ENCODE measurements at places on chromosomes 5 and 9. TPM values are rescaled to one million over a fixed set of nuclear protein-coding genes. Genes with fewer than 3 reads are reported as not detected.

DNA sequence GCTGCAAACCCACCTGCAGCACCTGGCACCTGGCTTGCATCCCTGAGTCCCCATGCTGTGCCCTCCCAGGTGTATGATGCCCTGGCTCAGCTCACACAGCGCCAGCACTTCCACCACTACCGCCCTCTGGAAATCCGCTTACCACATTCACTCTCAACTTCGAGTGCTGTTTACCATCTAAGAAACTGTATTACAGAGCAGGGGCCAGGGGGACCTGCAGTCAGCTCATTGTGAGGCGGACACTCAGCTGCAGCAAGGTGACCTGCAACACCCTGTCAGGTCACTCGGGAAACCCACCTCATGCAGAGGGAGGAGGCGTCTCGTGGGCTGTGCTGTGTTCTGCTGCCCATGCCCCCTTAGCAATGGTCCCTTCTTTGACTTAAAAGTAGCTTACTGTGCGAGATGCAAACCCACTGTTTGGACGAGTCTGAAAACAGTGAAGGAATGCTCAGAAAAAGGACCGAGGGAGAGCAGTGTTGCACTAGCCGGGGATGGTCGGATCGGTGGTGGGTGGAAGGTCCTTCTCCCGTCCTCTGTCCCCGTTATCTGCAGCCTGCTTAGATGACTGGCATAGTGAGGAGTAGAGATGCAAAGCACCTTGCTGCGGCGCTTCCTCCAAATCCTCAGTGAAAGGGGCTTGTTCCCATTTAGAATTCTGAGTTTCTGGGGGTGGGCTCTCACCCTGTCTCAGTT, 55.2 kb upstream of the CTSL start:
- DNase-seq: no peak

ANKRD18B gene
- 12.3 TPM for total RNA-seq

GRCh38 chr5:9533562-9534364, 12.1 kb downstream of the SEMA5A start:
- no peak for DNase-seq

GRCh38 chr9:79578891-79579290, 7.1 kb downstream of the TLE4 start:
- DNase-seq: no peak

GRCh38 chr9:91085517-91086291, 276.0 kb downstream of the AUH start:
- no peak for DNase-seq

CKMT2 gene
- total RNA-seq: 6.6 TPM

DNA sequence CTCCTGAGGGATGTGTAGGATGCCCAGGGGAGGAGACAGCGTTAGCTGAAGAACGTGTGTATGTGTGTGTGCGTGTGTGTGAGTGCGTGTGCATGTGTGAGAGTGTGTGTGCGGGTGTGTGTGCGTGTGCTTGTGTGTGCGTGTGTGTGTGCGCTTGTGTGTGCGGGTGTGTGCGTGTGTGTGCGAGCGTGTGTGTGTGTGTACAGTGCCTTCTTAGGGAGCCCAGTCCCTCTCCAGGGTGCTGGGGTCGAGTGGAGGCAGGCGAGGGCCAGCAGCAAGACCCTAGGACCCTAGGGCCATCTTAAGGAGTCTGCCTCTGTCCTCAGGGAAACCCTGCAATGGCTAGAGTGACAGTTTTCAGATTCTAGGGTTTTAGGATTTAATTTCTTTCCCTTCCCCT, 26.0 kb upstream of the STXBP1 start:
- no peak for DNase-seq

DNA sequence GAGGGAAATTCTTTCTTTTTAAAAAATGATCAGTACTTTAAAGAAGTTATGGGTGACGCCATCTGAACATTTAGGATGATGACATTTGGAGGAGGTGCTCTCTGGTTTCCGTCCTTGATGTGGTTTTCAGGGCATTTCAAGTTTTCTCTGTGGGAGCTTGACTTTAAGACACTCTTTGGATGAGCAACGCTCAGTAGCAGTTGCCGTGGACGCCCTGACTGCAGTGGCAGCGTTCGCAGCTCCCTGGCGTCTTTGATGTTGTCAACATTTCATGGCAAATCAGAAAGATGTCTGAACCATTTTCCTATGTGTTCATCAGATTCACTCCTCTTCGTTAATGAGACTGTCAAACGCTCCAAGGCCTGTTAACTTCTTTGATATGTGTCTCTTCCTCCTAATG, 86.1 kb downstream of the ZNF354C start:
- DNase-seq: no peak

IL4 gene
- total RNA-seq: not detected

DNA sequence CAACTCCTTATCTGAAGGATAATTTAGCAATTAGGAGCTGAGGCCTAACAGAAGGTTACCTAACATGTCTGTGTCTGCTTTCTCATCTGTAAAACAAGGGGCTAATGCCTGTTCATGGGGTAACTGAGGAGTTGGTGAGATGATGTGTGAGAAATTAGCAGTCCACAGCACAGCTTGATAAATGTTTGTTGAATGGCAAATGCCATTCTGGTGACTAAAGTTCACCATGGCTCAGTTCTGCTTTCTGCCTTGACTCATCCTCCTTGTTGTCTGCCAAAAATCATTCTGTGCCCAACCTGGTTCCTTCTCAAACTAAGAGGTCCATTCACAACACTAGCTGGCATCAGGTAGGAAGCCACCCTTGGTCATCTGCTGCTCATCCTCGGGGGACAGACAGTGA, 552.0 kb upstream of the KLF4 start:
- no peak for DNase-seq

- no peak for DNase-seq
Observed at GRCh38 chr5:90131383-90132133, 278.0 kb downstream of the CETN3 start.

DNA sequence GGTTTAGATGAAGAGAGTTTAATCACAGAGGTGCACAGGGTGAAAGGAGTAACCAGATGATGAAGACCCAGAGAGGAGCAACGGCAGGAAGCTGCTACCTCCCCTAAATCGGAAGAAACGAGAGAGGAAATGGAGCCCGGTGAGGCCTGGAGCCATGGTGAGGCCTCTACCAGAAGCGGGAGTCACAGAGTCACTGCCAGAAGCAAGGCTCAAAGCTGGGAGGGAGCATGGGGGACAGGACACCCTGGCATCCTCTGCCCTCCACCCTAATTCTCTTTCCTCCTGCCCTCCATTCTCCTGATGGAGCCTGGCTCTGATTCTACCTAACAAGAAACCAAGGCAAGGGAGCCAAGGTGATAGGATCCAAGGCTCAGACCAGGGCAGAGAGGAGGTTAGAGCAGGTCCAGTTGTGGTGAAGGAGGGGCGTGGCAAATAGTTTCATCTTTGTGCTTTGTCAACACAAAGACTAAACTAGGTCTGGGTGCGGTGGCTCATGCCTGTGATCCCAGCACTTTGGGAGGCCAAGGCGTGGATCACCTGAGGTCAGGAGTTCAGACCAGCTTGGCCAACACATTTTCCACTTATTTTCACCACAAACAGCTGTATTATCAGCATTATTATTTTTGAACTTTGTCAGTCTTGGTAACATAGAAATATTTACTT, 134.4 kb upstream of the RAI14 start:
- DNase-seq: no peak

RBM18 gene
- 25.0 TPM for total RNA-seq

PCDHB10 gene
- 2.5 TPM for total RNA-seq

NIPBL gene
- total RNA-seq: 92.7 TPM

GRCh38 chr9:1458503-1458902, 408.3 kb downstream of the DMRT2 start:
- no peak for DNase-seq

GRCh38 chr5:175654339-175654738, 3.5 kb upstream of the HRH2 start:
- no peak for DNase-seq

TAF11L8 gene
- not detected for total RNA-seq

GRCh38 chr5:172144291-172144815, 43.7 kb downstream of the STK10 start:
- no peak for DNase-seq

GRCh38 chr5:128466554-128466953, 71.5 kb downstream of the FBN2 start:
- no peak for DNase-seq

GRCh38 chr9:107425101-107426025, 64.2 kb downstream of the KLF4 start:
- peak; percentile 80 for DNase-seq

- no peak for DNase-seq
Observed at GRCh38 chr9:105355781-105356180, 92.1 kb upstream of the FSD1L start.

- DNase-seq: no peak
Observed at GRCh38 chr5:91503321-91503720, 120.2 kb upstream of the ARRDC3 start.

DNA sequence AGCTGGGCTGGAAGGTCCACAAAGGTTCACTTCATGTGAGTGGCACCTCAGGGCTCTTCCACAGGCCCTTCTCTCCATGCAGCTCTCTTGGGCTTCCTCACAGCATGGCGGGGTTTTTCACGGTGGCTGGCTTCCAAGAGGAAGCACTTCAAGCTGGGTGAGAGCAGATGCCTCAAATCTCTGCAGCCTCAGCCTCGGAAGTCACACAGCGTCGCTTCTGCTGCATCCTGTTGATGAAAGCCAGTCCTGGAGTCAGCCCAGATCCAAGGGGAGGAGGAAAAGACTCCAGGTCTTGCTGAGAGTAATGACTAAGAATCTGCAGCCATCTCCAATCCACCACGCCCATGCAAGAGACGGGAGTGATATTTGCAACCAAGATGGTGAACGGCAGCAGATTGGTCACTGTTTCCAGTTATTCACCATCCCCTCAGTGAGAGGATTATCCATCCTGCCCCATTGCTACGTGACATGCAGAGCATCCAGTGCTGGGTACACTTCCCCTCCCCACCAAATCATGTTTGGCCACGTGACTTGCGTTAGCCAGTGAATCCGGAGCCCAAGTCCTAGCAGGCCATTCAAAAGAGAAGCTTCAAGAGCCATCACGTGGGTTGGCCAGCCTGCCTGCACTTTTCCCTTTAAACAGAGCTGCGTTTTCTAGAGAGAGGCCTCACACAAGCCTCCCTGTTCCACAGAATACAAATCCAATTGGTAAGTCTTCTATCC, 173.9 kb downstream of the C9orf50 start:
- DNase-seq: no peak

UGT3A2 gene
- 0.44 TPM for total RNA-seq

IFNA21 gene
- not detected for total RNA-seq

SEMA4D gene
- 54.3 TPM for total RNA-seq

DNA sequence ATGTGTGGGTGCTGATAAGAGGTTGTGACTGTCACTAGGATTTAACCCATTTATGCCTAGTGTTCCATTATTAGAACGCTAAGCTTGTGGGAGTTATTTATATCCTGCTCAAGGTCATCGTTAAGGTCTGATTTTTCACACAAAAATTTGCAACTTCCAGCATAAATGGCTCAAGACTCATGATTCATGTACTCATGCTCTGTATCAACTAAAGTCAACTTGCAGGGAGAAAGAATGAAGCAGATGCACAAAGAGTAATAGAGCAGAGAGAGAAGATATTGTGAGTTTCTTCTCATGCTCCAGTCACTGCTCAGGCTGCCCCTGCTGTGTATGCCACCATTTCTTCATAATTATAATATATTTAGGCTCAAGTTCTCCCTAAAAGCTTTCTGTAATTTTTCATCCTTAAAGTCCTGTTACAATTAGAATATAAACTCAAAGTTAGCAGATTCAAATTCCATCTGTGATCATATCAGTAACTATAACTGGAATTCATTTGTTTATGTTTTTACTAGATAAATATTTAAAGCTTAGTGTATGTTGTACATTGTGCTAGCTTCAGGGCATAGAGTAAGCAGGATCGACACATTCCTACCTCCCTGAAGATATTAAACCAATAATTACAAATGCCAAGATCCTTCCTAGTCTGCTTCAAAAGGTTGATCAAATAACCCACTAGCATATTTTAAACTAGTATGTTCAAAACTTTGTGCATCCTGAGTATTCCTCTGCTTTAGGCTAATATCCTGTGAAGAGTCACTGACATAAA, 136.7 kb downstream of the NUDT12 start:
- DNase-seq: no peak

- DNase-seq: no peak
Observed at GRCh38 chr5:54944364-54944763, 41.0 kb downstream of the ESM1 start.

- DNase-seq: no peak
Observed at GRCh38 chr9:73183428-73183827, 31.8 kb downstream of the ANXA1 start.

- DNase-seq: no peak
Observed at GRCh38 chr5:143618141-143618540, 193.8 kb upstream of the HMHB1 start.

DNA sequence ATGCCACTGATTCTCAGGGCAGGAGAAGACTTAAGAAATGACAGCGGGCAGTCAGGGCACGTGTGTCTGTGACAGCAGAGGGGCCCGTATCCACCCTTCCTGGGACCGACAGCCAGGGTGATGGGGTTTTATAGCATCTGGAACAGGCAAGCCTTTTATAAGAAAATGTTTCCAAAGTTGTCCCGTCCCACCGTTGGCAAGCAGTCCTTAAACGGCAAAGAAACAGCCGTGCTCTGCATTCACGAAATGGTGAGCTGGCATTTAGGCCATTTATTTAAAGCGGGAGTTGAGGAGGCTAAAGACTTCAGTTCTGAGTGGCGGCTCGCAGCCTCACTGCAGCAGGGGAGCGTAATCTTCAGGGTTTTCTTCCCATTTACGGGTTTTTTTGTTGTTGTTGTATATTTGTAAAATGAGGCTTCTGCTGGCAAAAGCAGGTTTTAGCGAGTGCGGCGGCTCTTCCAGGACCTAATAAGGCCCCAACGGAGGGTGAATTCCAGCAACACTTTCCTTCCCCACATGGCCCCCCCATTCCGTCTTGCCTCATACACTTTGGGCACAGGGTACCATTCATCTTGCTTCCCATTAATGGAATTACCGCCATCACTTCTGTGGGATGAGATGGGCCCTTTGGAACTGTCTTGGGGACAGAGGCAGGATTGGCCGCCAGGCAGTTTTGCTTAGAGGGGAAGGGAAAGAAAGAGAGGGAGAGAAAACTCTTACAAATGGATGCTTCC, 15.8 kb downstream of the NEK6 start:
- DNase-seq: no peak

- no peak for DNase-seq
Observed at GRCh38 chr9:35423499-35423898, 66.4 kb upstream of the RUSC2 start.

- DNase-seq: no peak
Observed at GRCh38 chr9:136664000-136664915, 1.5 kb downstream of the EGFL7 start.

- no peak for DNase-seq
Observed at GRCh38 chr9:136454026-136454796, 14.6 kb upstream of the INPP5E start.

DNA sequence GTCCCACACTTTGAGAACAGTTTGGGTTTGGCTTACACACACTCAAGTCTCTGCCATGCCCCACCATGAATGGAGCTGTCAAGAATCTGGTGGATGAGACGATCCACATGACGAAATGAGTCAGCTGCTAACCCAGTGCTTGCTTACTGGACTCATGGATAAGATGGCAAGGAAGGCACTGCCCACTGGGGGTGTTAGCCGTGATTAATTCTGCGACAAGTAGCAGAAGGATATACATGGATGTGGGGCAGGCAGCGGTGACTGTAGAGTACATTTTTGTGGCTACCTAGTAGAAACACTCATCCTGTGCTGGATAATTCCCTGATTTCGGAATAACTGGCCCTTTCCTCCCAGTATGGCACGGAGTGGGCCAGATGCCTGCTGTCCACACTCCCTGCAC, 77.5 kb downstream of the SPATA31C2 start:
- DNase-seq: no peak
